Left cardiac atrium (tissue), 4 donors: ENCODE measurements at places on chromosomes 3 and 15.

- DNase-seq, result no peak
Measured at GRCh38 chr3:49872801-49873281, 3.1 kb upstream of the CAMKV start.

DNA sequence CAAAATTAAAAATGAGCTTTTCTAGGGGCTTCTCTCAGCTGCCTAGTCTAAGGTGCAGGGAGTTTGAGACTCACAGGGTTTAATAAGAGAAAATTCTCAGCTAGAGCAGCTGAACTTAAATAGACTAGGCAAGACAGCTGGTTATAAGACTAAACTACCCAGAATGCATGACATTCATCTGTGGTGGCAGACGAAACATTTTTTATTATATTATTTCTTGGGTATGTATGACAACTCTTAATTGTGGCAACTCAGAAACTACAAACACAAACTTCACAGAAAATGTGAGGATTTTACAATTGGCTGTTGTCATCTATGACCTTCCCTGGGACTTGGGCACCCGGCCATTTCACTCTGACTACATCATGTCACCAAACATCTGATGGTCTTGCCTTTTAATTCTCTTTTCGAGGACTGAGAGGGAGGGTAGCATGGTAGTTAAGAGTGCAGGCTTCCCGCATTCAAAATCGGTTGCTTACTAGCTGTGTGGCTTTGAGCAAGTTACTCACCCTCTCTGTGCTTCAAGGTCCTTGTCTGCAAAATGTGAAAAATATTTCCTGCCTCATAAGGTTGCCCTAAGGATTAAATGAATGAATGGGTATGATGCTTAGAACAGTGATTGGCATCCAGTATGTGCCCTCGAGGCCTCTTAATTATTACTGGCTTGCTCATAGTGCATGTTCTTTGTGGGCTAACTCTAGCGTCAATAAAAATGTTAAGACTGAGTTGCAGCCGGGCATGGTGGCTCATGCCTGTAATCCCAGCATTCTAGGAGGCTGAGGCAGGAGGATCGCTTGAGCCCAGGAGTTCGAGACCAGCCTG is 984 bp downstream of the CCR5 start:
- DNase-seq, result no peak

GRCh38 chr15:39154776-39155175 is 426.1 kb upstream of the THBS1 start:
- DNase-seq, result no peak

- no peak for DNase-seq
Measured at GRCh38 chr3:16191591-16191990, 17.1 kb downstream of the GALNT15 start.

DNA sequence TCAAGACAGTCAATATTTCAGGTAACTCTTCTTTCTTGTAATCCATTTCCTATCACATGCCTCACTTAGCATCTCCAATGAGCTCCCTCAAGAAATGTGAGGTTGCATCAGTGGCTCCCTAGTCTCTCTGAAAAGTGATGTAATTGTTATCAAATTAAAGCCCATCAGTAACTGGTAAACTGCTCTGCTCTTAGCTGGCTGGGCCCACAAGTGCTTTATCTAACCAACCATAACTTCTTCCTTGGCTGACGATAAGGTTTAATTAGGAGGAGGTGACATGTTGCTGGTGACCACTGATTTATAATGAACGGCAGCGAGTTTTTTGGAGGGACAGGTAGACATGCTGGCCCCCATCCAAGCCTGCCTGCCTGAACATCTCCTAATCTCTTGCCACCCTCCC is 79.6 kb downstream of the RTP4 start:
- no peak for DNase-seq

- no peak for DNase-seq
Measured at GRCh38 chr15:28912422-28912821, 26.6 kb downstream of the APBA2 start.

GRCh38 chr15:74184582-74185091 is 11.1 kb downstream of the ISLR start:
- no peak for DNase-seq

DNA sequence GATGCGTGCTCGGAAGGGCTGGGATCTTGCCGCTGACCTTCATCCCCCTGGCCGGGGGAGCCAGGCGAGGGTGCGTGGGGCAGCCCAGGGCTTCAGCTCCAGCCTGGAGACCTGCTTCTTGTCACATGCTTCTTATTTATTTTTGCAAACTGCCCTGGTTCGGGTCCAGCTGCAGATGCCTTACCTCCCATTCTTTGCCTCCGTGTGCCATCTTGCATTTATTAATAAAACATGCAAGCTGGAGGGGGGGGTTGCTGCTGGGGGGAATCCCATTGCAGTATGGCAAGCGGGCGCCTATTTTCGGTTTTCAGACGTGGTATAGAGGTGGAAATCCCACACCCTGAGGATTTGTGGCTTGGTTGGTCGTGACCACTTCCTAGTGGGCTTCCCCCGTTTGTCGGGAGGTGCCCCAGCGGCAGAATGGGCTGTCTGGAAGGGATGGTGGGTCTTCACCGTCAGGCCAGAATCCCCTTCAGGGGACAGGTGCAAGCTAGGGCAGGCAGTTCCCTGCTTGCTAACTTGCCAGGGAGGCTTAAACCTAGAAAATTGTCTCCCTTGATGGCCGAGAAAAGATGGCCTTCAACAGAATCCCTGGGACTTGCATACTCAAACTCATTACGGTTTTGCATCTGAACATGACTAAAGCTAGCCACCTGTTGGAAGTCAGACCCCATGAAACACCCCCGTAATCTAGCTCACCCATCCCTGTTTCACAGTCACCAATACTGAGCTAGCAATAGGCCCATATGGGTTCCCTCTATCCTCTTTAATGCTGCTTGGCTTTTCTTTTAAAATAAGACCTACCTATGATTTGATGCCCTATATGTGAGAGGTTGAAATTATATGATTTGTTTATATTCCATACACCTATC is 569 bp downstream of the TMEM266 start:
- no peak for DNase-seq

DNA sequence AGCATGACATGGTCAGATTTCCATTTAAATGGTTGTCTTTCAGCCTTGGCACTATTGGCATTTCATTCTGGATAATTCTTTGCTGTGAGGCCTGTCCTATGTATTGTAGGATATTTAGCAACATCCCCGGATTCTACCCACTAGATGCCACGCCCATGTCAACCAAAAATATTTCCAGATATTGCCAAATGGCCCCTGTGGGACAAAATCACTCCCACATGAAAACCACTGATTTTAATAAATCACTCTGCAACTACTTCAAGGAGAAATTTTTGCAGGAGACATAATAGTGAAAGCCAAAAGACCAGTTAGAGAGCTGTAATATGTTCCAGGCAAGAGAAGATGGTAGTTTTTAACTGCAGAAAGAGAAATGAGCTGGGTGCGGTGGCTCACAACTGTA is 55.9 kb upstream of the RARB start:
- DNase-seq, result no peak

- DNase-seq, result no peak
Measured at GRCh38 chr15:59266028-59266427, 59.4 kb downstream of the LDHAL6B start.

GRCh38 chr3:17670749-17671148 is 71.7 kb downstream of the TBC1D5 start:
- no peak for DNase-seq

- no peak for DNase-seq
Measured at GRCh38 chr15:45113380-45113990, 487 bp downstream of the DUOX2 start.

DNA sequence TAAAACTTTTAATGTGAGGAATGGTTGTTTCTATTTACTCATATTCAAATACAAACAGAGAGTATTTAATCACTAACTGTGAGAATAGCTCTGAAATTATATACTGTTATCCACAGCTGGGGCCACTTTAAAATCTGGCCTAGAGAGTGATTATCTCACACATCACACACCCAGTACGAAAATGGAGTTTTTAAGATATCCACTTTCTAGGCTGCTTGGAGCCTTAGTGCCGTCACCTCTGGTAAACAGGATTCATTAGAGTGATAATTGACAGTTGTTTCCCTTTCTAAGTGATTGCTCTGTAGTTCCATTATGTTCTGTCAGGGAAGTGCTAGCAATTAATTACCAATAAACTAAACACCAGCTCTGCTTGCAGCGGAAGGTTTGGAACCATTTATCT is 942.4 kb downstream of the FHIT start:
- no peak for DNase-seq

DNA sequence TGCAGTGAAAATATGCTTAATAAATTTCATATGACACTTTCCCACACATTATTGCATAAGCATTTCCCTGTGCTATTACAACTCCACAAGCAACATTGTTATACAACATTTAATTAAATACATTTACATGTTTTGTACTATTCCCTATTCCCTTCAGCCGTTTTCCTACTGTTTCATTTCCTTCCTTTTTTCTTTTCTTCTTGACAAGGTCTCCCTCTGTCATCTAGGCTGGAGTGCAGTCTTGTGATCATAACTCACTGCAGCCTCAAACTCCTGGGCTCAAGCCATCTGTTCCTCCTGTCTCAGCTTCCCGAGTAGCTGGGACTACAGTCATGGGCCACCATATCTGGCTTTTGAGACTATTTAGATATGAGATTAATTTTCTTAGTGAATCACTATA is 254.7 kb downstream of the NFKBIZ start:
- no peak for DNase-seq

DNA sequence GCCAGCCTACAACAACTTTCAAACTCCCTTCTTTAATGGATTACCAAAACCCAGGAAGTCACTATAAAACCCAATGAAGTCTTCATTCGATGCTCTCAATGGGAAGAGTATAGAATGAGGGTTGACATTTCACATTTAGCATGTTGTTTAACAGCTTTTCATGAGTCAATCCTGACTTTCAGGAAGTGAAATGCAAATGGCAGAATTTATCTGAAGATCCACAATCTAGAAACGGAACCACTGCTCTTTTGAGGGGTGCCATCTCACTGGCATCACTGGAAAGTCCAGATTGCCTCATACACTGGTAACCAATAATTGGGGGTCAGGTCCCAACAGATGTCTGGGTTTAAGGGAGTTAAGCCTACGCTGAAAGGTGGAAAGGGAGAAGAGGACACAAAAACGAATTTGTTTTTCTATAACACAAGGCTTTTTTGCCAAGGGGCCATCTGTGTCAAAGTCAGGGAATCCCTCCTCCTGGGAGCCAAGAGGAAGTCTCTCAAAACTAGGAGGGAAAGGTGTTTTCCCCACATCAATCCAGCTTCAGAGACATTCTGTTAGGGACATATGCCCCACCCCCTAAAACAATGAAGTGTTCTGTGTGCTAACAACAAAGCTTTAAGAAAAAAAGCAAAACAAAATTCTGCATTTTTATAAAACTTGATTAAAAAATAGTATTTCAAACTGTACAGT is 12.0 kb upstream of the ATP1B3 start:
- no peak for DNase-seq

- no peak for DNase-seq
Measured at GRCh38 chr3:138767498-138768104, 67.1 kb downstream of the PIK3CB start.

DNA sequence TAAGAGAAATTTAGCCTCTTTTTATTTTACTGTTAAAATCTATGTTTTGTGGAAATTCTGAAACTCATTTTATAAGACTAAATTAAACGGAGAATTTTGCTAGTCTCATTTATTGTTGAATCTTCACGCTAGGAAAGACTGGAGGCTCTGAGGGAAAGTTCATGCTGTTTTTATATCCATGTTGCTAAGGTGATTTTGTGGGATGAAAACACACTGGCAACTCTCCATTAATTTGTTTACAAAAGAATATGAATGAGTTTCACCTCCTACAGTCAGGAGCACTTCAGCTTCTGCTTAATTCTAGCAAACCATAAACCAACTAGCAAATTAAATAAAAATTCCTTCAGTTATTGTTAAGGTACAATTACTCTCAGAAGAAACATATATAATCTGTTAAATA is 195.4 kb downstream of the RAP2B start:
- DNase-seq, result no peak

DNA sequence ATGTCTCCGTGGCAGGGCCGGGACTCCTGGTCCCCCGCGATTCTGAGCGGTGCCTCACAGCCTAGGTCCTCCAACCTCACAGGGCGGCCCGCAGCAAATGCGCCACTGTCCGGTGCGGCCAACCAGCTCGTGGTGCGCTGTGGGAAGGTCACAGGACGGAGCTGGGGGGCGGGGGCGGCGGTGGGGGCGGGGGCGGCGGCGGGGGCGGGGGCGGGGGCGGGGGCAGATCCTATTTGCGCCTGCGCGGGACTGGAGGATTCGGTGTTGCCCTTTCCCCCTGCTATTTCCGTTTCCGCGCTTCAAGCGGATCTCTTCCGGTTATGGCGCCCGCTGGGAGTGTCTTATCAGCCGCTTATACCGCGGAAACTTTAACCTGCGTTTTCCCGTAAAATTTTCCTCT is 106.7 kb upstream of the SNRPN start:
- DNase-seq, result peak; percentile 53

DNA sequence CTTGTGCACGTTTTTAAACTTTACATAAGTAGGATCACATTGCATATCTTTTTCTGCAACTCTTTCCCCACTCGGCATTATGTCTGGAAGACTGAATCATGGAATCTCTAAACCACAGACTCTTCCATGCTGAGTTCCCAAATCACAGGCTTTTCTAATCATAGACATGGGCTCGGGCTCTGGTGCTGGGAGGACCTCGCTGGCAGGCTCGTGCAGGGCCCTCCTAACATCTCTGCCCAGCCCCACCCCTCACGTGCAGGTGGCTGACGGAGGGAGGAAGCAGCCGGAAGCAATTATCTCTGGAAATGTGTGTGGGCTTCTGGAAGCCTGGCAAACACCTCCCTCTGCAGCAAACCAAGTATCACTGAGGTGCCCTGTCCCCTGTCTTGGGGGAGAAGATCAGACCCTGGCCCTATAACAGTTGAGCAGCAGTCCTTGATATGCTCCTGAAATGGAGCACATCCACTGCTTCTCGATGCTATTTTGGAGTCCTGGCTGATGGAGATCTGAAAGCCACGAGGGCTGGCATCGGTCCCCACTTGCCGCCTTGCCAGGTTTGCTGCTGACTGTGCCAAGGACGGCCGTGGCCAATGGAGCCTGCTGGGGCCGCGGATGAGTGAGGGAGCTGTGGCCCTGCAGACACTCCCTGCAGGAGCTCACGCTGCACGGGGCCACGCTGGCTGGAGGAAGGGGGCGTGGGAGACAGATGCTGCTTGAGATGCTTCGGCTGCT is 4.4 kb upstream of the IQSEC1 start:
- peak; percentile 63 for DNase-seq

DNA sequence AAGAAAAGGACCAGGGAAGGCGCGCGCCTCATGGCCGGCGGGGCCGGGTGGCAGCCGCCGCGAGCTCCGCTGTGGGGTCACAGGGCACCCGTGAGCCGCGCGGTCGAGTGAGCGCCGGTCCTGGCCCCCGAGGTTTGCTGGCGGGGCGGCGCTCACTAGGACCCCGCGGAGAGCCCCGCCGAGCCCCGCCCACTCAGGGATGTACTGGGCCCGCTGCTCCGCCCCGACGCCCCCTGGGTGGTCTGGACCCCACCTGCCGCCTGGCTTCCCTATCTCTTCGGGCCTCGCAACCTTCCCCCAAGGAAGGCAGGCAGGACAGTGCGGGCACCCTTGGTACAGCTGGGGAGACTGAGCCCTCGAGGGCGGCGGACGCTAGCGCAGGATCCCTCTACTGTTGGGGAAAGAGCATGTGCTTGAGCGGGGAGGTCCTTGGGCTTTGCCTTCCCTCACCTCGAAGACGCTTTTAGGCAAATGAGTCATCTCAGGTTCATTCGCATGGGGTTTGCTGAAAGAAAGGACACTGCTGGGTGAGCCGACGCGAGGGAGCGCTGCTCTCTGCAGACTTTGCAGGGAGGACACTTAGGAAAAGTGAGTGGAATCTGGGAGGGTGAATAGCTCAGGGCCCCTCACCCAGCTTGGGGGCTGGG is at the start of gene CHRNB4:
Gene CHRNB4 (minus strand): TSS at position 109 of the 647 bp plus-strand sequence. CDS start 77 bp downstream, at position 32.
- no peak for DNase-seq

GRCh38 chr15:64681424-64682024 is 93.9 kb downstream of the RBPMS2 start:
- no peak for DNase-seq
